ENCODE measurements at places on chromosomes 3 and 15. TPM values are rescaled to one million over a fixed set of nuclear protein-coding genes. Genes with fewer than 3 reads are reported as not detected.

GRCh38 chr15:79185199-79185598, 94.6 kb upstream of the RASGRF1 start:
- no peak for DNase-seq

DNA sequence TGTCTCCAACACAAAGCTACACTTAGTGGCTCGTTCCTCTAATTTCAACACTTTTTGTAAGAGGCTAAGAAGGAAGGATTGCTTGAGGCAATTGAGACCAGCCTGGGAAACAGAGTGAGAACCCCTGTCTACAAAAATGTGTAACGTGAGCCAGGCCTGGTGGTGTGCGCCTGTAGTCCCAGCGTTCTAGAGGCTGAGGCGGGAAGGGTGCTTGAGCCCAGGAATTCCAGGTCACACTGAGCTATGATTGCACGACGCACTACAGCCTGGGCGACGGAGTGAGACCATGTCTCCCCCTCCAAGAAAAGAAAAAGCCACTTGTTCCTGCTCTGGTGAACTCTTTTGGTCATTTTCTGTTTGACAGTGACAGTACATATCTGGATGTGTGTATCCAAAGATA, 127.9 kb downstream of the GABRB3 start:
- no peak for DNase-seq

The LRRC3B gene
- not detected for total RNA-seq

- DNase-seq: no peak
Measured at GRCh38 chr3:144162042-144162441, 190.4 kb downstream of the DIPK2A start.

The CTXN2 gene
- not detected for total RNA-seq

GRCh38 chr15:58551084-58551763, 119.4 kb downstream of the LIPC start:
- DNase-seq: no peak

- no peak for DNase-seq
Measured at GRCh38 chr3:67863869-67864268, 209.5 kb upstream of the SUCLG2 start.

- no peak for DNase-seq
Measured at GRCh38 chr3:156801746-156802145, 24.4 kb upstream of the LEKR1 start.

DNA sequence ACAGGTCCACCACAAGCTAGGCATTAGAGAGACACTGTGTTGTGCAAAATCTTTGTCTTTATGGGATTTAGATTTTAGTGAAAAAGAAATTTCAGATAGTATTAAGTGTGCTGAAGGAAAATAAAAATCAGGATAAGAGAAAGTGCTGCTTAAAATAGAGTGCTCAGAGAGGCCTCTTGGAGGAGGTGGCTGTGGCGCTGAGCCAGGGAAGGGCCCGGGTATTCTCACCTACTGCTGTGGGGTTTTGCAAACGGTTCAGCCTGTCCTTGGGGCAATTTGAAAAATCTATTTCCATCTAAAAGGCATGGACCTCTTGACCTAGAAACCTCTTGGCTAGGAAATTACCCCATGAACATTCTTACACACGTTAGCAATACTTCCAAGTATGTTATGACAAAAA, 267.7 kb downstream of the TJP1 start:
- no peak for DNase-seq

The VIPR1 gene
- total RNA-seq: 67.6 TPM

DNA sequence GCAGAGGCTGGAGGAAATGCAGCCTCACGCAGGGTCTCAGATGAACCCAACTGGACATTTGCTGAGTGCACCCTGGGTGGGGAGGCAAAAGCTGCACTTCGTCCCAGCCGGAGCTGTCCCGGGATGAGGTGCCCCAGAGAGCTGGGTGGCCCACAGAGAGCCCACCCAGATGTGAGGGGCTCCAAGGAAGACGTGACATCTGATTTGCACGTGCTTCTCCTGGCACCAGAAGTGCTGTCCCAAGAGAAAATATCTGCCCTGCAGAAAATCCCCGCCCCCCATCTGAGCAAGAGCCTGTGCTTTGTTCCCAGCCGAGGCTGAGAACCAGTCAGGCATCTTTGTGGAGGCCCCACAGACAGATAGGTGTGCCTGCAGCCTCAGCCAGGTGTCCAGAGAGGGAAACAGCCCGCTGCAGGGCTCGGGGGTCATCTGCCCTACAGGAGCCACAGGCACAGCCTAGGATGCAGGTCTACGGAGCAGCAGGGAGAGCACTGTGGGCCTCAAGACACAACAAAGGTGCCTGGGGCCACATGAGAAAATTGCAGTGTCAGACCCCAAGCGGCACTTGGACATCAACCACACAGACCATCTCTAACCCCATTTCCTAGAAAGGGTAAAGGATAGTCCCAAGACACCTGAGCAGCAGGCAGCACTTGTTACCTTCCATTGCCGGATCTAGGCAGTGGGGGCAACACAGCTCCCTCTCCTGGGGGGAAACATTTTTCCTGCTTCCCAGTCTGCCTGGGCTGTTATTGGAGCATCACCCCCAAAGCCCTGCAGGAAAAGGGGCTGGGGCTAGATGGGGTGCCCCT, 5.8 kb downstream of the TMIE start:
- DNase-seq: no peak

GRCh38 chr15:74842581-74843444, at the start of gene ULK3:
Gene ULK3 (minus strand): TSS chr15:74843156. CDS start chr15:74843105, 51 bp downstream.
- peak; percentile 90 for DNase-seq

GRCh38 chr3:134317106-134317947, 56.9 kb downstream of the AMOTL2 start:
- no peak for DNase-seq

DNA sequence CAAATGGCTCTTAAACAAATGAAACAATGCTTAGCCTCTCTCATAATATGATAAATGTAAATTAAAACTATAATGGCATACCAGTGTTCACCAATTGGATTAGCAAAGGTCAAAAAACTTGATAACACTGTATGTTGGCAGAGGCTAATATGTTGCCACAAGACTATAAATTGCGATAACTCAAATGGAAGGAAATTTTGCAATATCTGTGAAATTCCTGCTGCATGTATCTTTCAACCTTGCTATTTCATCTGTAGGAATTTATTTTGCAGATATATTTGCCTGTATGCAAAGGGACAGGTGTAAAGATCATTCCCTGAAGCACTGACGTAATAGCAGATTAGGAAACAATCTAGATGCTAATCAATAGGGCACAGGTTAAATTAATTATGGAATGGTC, 191.4 kb upstream of the EIF1B start:
- no peak for DNase-seq

DNA sequence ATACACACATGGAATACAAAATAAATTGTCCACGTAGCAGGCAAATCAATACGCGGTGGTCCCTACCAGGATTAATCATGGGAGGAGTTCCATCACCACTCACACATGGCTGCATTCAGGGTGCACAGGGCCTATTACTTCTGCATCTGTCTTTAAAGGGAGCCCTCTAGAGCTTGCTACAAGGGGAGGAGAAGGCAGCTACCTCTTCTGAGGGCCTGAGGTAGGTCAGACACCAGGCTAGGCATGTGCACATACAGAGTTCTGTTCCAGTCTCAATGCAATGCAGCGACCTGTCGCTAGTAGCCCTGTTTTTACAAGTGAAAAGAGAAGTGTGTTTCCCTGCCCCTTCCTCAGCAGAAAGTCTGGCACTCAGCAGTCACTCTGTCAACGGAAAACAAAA, 102.7 kb downstream of the ROBO2 start:
- DNase-seq: no peak

The VPS18 gene
- total RNA-seq: 21.7 TPM

GRCh38 chr3:63877737-63878393, 14.2 kb downstream of the ATXN7 start:
- no peak for DNase-seq

DNA sequence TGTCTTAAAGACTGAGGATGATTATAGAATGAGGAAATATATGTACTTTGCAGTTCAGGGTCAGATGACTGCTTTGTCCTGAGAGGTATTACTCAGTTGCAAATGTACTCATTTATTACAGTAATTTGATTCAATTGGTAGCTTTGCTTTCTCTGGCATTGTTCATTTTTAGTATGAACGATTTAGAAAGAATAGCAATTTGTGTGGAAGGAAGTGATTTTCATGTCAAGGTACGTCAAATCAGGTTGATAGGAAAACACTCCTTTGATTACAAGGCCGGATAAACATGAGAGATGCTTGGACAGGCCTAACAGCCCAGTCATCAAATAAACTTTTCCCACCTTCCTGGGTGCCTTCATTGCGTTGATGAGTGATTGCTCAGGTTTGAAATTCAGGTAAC, 53.8 kb downstream of the UNC13C start:
- no peak for DNase-seq

DNA sequence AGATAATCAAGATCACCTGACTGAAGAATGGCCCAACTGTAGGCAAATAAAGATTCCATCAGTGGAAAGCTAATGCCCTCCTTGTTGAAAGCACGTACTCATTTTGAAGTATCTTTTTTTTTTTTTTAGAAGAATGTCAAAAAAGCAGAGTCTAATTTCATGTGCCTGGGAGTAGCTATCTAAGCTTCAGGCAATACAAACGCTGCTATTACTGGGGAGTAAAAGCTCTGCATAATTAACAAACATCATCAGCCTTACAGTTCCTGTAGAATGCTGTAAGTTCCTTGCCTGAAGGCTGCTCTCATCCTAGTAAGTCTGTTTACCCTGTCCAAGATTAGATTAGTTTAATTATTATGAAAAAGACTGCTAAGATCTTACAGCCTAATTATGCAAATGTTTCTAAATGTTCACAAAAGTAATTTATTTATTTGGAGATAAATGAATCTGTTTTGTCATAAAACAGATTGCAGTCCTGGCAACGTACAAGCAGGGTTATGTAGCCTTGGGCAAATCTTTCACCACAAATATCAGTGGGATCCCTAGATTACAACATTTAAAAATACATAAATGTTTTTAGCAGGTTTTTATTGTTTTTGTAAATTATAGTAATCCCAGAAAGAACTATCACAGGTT, 451.3 kb upstream of the AGTR1 start:
- DNase-seq: no peak

GRCh38 chr3:76859596-76859995, 180.3 kb upstream of the ROBO2 start:
- no peak for DNase-seq

The P2RY14 gene
- not detected for total RNA-seq

The ERC2 gene
- not detected for total RNA-seq

DNA sequence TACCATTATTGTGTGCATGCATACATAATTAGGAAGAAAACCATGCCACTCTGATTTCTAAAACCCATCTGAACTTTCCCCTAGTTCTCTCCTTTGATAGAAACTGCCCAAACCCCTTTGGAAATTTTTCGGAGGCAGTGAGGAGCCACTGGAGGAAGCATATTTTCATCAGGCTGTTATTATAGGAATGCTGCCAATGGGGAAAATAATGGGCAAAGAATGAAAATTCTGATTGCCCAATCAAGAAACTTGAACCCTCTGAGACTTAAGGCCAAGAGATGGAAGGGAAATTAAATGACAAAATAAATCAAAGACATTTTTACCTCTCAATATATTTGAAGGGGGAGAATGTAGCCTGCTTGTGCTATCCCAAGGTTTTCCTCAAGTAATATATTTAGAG, 376.0 kb upstream of the PDZRN3 start:
- DNase-seq: no peak

GRCh38 chr3:99638167-99638948, at the start of gene COL8A1:
Gene COL8A1 (plus strand): TSS chr3:99638594. CDS start chr3:99790683, 152,089 bp downstream.
- DNase-seq: no peak

- DNase-seq: no peak
Measured at GRCh38 chr15:22973286-22973685, 6.9 kb downstream of the CYFIP1 start.

DNA sequence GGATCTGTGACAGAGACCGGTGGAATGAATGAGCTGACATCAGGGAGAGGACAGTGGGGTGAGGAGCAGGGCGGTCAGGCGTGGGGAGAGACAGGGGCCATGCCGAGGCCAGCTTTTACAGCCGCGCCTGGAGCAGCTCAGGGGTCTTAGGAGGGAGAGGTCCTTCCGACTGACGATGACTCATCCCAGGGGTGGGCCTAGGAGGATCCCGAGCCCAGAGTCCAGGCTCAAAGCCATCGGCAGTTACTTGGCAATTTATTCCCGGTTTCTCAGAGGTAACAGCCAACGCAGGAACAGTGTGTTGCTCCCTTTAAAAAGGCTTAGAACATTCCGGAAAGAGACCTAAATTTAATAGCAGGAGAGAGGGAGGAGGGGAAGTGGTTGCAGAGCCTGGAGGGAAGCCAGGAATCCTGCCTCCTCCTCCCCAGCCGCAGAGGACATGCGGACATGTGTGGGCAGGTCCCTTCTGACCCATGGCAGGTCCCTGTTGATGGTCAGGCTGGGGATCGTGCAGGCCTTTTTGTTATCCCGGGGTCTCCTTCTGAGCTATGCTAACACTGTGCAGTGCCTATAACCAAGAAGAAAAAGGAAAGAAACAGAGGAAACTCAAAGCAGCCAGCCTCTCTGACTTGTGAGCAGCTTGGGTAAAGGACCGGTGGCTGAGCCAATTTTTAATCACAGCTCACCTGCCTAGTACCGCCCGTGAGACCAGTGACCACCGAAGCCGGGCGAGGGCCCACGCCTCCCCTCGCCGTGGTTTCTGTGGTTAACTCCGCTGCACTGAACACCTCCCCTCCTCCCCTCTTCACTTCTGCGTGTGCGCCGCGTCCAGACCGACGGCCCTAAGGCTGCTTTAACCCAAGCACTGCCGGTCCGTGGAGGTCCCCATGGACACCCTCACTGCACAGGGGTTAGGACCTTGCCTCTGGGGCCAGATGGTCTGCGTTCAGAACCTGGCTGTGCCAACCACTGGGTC, 392.4 kb upstream of the PROK2 start:
- no peak for DNase-seq

DNA sequence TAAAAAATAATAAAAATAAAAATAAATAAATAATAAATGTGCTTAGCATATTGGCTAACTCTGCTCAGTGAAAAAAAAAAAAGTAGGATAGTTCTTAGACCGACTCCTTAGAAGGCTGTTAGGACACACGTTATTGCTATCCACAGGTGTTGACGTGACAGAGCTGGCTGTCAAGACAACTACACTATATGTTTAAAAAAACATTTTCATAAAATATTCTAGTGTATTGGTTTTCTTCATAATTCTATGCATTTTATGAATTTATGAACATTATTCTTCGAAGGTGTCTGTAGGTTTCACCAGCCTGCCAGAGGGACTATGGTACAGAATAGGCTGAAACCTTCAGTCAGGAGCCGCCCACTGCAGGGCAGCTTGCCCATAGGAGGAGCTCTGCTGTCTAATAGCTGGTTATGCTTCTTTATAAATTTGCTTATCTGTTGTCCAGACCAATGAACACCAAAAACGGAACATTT, 9.2 kb downstream of the TM4SF1 start:
- DNase-seq: no peak

DNA sequence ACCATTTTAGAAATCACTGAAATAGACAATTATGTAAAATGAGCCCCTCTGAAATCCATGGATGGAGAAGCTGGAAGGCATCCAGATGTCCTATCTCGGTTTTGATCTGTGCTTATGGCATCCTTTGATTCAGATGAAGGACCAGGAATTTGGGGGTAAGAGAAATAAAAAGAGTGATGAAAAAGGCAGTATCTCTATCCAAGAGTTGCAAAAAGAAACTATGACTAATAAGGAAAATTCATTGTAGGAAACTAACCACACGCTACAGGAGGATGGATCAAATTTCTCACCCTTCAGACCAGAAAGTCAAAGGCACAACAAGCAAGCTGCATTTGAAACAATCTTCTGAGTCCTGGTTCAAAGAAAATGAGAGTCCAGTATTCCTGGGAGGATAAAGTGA, 34.8 kb downstream of the SRGAP3 start:
- no peak for DNase-seq

- DNase-seq: no peak
Measured at GRCh38 chr3:112688085-112688769, 47.3 kb upstream of the CCDC80 start.

The KLHL40 gene
- not detected for total RNA-seq

The SLC24A5 gene
- not detected for total RNA-seq

Data from CD4-positive, alpha-beta T cell (primary cell).